CD4-positive, alpha-beta memory T cell (primary cell): ENCODE measurements at places on chromosomes 11 and 22.

- no peaks in the 10 kb centered on the region for H3K27me3 ChIP-seq
- no peak overlapping the region for H3K27ac ChIP-seq
- H3K36me3 ChIP-seq, result no peaks in the 10 kb centered on the region
- no peak for DNase-seq
- no peaks in the 10 kb centered on the region for H3K4me1 ChIP-seq
Measured at GRCh38 chr11:2579315-2580060, 120.3 kb downstream of the KCNQ1OT1 start.

DNA sequence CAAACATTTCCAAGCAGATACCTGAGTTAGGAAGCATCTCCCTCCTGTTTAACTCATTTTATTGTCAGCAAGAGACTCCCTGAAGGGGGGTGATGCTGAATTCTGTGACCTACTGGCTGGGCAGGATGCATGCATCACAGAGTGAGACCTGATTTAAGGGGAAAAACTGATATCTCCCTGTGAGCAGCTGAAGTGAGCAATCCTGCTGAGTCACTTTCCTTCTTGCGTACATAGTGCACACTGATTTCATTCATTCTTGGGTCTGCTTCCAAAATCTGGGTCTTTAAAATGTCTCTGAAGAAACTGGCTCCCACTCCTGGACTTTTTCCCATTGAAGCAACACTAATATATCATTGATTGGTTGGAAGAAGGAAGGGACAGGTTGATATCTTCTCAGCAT is 23.3 kb downstream of the P4HA3 start:
- no peak overlapping the region for H3K27ac ChIP-seq
- H3K4me3 ChIP-seq, result no peak overlapping the region
- peaks cover 1% of the 10 kb centered on the region for H3K4me1 ChIP-seq
- no peaks in the 10 kb centered on the region for H3K27me3 ChIP-seq

DNA sequence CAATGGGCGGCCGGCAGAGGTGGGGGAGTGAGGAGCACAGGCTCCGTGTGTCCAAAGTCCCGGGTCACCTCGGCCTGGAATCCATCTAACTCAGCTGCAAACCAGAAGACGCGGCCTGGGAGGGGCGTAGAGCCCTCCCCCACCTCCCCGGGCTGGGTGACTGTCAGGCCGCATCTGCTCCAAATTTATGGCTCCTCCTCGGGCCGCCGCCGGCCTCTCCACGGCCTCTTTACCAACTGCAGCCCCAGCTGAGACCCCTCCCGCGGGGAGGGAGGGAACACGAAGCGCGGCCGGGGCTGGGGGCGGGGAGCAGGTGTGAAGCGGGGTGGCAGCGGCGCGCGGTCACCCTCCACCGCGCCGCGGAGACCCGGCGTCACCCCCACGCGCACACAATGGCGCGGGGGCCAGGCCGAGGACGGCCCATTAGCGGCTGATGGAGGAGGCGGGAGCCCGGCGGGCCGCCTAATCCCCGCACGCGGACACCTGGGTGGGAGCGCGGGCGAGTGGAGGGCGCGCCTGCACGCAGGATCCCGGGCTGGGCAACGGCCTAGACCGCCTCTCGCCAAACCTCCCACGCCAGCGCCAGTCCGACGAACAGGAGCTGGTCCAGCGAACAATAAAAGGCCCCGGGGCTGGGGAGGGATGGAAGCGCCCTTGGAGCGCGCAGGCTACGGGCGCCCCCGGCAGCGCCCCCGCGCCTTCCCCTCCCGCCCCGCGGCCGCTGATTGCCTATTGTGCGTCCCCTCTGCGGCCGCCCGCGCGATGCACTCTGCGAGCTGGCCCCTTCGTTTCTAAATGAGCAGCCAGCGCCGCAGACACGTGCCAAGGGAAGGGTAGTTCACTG is 25.9 kb upstream of the ROBO3 start:
- H3K4me3 ChIP-seq, result no peak overlapping the region
- no peak for DNase-seq
- H3K4me1 ChIP-seq, result peaks cover 10% of the 10 kb centered on the region
- H3K27me3 ChIP-seq, result peaks cover 53% of the 10 kb centered on the region

GRCh38 chr11:11022125-11022730 is 164.4 kb upstream of the ZBED5 start:
- no peak overlapping the region for H3K27ac ChIP-seq
- no peak for DNase-seq
- no peaks in the 10 kb centered on the region for H3K36me3 ChIP-seq

- H3K27me3 ChIP-seq, result no peaks in the 10 kb centered on the region
- peak overlapping the region; percentile 55 for H3K4me3 ChIP-seq
- peaks cover 46% of the 10 kb centered on the region for H3K36me3 ChIP-seq
- peaks cover 63% of the 10 kb centered on the region for H3K4me1 ChIP-seq
Measured at GRCh38 chr11:65858681-65859087, 704 bp upstream of the CFL1 start.

DNA sequence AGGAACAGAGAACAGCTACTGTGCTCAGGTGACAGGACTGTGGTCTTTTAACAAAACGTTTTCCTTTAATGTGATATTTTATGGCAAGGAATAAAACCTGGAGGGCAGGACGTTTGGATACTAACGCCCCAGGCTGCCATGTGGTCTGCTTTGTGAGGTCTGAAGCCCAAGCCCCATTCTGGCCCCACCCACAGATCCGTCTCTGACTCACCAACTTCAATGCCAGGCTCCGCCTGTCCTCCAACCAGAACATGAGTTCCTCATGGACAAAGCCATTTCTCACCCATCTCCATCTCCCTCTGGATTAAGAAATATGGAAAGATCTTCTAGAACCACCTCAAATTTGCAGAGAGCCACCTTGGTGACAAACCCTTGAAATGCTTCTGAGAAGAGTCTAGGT is 148.8 kb downstream of the CRYBB2 start:
- no peaks in the 10 kb centered on the region for H3K4me1 ChIP-seq
- H3K4me3 ChIP-seq, result no peak overlapping the region
- H3K36me3 ChIP-seq, result no peaks in the 10 kb centered on the region
- DNase-seq, result no peak

- DNase-seq, result no peak
- peak overlapping the region; percentile 8 for H3K27ac ChIP-seq
- peaks cover 74% of the 10 kb centered on the region for H3K4me1 ChIP-seq
- no peaks in the 10 kb centered on the region for H3K36me3 ChIP-seq
Measured at GRCh38 chr22:42184852-42185251, 54.2 kb upstream of the CYP2D6 start.

- H3K4me3 ChIP-seq, result no peak overlapping the region
- no peak for DNase-seq
- no peaks in the 10 kb centered on the region for H3K36me3 ChIP-seq
- H3K27me3 ChIP-seq, result no peaks in the 10 kb centered on the region
Measured at GRCh38 chr11:69218271-69218682, 62.5 kb downstream of the SMIM38 start.

- H3K4me3 ChIP-seq, result no peak overlapping the region
- no peaks in the 10 kb centered on the region for H3K36me3 ChIP-seq
- no peaks in the 10 kb centered on the region for H3K4me1 ChIP-seq
- DNase-seq, result peak; percentile 68
- H3K27ac ChIP-seq, result no peak overlapping the region
Measured at GRCh38 chr11:12331239-12331874, 46.0 kb upstream of the PARVA start.

DNA sequence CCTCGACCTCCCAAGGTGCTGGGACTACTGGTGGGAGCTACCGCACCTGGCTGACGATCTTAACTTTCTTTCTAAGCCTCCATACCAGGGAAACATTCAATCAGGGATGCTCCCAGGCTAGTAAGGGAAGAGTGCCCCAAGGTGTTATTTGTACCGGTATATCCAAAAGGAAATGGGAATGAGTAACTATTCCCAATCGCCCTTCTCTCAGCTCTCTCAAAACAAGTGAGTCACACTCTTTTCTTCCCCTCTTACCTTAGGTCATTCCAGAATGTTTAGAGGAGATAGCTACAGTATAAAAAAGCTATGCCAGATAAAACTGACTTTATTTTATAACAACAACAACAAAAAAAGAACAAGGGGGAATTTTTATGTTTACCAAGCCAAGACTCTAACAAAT is 13.7 kb downstream of the DCDC1 start:
- H3K4me1 ChIP-seq, result no peaks in the 10 kb centered on the region
- H3K27me3 ChIP-seq, result no peaks in the 10 kb centered on the region

DNA sequence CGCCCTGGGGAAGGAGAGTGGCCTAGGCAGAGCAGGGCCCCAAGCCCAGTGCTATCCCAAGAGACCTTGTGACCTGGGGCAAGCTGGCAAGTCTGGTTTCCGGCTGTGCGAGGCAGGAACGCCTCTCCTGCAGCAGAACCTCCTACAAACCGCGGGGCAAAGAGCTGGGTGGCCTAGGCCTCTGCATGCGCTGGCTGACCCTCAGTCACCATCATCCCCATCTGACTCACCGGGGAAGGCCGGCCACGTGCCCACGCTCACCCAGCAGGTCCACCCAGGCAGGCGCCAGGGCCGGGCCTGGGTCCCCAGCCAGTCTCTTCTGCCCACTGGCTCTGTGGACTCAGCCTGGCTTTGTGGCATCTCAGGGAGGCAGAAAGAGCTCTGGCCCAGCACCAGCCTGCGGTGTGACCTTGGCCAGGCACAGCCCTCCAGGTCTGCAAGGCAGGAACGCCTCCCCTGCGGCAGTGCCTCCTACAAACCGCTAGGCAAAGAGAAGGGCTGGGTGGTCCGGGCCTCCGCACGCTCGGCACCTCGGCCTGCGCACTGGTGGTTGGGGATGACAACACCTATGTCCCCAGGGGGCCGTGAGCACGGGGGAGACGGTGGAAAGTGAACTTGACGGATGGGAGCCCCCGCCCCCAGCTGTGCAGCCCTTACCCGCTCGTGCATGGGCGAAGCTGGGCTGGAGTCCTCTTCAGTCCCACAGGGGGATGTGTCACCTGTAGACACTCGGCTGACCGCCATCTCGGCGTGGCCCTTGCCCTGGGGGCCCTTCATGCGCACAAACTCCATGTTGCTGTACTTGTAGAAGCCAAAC is 38.2 kb downstream of the KIAA0930 start:
- H3K27ac ChIP-seq, result no peak overlapping the region
- no peak overlapping the region for H3K4me3 ChIP-seq
- no peak for DNase-seq
- no peaks in the 10 kb centered on the region for H3K27me3 ChIP-seq
- H3K4me1 ChIP-seq, result no peaks in the 10 kb centered on the region

DNA sequence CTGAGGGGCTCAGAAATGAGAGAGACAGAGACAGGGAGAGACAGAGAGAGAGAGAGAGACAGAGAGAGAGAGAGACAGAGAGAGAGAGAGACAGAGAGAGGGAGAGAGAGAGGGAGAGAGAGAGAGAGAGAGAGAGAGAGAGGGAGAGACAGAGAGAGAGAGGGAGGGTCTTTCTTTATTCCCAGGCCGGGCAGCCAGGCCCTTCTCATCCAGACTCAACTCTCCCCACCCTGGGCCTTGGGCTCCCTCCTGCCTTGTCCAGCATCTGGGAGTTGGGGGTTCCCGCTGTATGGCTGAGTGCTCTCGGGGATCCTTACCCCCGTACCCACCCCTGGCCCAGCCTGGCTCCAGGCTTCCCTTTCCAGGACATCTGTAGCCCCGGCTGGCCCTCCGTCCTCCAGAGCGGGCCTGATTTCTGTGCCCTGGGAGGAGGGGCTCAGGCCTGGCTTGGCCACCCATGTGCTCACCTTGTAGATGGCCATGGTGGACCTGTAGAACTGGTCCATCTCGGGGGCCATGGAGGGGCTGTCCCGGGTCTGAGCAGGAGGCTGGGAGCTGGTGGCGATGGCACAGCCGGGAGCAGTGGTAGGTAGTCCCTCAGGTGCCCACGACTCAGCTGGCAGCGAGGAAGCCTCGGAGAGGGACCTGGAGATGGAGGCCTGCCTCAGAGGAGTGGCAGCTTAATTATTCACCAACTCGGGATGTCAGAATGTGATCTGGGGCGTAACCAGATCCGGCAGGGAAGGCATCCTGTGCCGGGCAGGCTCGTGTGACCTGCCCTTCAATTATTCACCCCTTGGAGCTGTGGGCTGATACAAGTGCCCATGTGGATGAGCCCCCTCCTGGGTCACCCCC is at the start of gene BAIAP2L2:
TSS of gene BAIAP2L2 (minus strand) at position 677 of the 855 bp plus-strand sequence. CDS start at position 518, 159 bp downstream.
- peaks cover 6% of the 10 kb centered on the region for H3K4me1 ChIP-seq
- H3K4me3 ChIP-seq, result no peak within 1 kb of the TSS
- H3K36me3 ChIP-seq, result peaks cover 3% of the 10 kb centered on the region
- H3K27ac ChIP-seq, result no peak within 1 kb of the TSS

- H3K36me3 ChIP-seq, result no peaks in the 10 kb centered on the region
- no peak overlapping the region for H3K27ac ChIP-seq
- H3K4me1 ChIP-seq, result no peaks in the 10 kb centered on the region
- no peak for DNase-seq
Measured at GRCh38 chr11:134951305-134951700, 539.3 kb upstream of the B3GAT1 start.

DNA sequence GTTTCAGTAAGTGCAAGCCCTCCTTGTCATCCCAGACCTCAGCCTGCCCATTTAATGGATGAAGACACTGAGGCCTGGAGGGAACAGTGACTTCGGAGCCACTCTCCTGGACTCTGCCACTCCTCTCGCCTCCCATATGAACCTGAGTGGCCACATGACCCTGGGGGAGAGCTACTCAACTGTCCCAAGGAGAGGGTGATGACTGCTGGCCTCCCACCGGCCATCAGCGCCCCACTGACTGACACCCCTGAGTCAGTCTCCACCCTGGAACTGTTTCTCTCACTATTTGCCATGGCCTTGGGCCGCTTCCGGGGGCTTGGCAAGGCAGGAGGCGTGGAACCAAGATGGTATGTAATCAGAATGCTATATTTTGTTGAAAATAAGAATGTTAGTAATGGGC is 17.1 kb downstream of the LRP5 start:
- peaks cover 42% of the 10 kb centered on the region for H3K4me1 ChIP-seq
- DNase-seq, result no peak
- no peaks in the 10 kb centered on the region for H3K27me3 ChIP-seq
- no peaks in the 10 kb centered on the region for H3K36me3 ChIP-seq
- no peak overlapping the region for H3K4me3 ChIP-seq

DNA sequence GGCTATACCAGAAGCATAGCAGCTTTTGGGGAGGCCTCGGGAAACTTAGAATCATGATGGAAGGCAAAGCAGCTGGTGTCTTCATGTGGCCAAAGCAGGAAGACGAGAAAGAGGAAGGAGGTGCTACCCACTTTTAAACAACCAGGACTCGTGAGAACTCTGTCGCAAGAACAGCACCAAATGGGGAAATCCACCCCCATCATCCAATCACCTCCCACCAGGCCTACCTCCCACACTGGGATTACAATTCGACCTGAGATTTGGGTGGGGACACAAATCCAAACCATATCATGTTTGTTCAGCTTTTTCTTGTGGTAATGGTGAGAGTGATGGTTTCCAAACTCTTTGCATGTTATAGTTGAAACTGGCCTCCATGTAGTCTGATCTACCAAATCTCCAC is 32.5 kb upstream of the OR10D3 start:
- no peak overlapping the region for H3K4me3 ChIP-seq
- H3K4me1 ChIP-seq, result no peaks in the 10 kb centered on the region
- no peak overlapping the region for H3K27ac ChIP-seq
- H3K36me3 ChIP-seq, result no peaks in the 10 kb centered on the region
- H3K27me3 ChIP-seq, result no peaks in the 10 kb centered on the region

- no peaks in the 10 kb centered on the region for H3K36me3 ChIP-seq
- DNase-seq, result no peak
- no peak overlapping the region for H3K4me3 ChIP-seq
- H3K27me3 ChIP-seq, result no peaks in the 10 kb centered on the region
- H3K27ac ChIP-seq, result no peak overlapping the region
- peaks cover 18% of the 10 kb centered on the region for H3K4me1 ChIP-seq
Measured at GRCh38 chr11:114088216-114088615, 28.7 kb downstream of the ZBTB16 start.
